ENCODE measurements at places on chromosomes 3 and 15.

DNA sequence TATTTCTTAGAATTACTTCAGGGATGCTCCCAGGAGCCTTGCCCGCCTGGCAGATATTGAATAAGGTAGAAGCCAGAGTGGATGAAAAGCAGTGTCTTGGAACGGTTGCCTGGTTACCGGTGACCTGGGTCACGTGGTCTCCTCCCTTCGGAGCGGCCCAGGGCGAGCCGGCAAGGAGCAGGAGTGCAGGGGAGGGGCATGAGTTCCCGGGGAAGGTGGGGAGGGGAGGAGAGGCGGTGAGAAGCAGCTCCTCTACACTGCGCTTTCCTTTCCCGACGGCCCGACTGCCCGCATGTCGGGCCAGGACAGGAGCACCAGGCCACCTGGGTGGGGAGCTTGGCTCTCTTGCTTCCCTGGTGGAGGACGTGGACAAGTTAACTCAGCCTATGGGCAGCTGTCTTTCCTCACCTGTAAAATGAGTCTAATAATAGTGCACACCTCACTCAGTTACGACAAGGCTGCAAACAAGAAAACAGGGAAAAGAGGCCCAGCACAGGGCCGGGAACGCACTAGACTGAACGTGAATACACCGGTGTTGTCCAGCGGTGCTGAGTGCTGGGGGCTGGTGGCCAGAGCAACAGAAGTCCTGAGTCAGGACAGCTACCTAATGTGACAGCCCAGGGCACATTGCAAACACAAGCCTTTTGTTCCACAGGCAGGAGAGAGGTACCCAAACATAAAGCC, 198.3 kb downstream of the ADAMTS9 start:
- no peak for DNase-seq

DNA sequence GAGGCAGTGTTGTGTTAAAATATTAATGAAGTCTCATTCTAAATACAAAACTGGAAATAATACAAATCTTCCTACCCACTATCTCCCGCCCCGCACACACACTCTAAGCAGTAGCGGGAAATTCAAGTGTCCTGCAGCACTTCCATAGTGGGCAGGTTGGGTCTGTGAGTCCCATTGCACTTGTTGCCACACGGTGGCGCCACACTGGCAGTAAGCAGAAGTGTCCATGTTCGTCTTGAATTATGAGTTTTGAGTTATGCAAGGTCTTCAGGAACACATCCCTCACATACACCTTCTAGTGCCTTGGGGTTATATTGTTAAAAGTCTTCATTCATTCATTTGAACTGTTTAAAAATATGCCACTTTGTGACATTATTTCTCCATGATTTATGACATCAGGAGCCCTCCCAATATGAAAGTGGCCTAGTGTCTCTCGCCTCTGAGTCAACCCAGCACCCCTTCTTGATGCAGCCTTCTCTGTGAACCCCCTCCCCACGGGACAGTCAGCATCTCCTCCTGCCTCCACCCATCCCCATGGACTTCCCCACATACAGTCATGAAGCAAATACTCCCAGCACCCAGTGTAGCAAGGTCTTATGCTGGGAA, 17.6 kb upstream of the CCDC174 start:
- DNase-seq, result no peak

- no peak for DNase-seq
Observed at GRCh38 chr3:46705022-46705530, 3.9 kb downstream of the TMIE start.

DNA sequence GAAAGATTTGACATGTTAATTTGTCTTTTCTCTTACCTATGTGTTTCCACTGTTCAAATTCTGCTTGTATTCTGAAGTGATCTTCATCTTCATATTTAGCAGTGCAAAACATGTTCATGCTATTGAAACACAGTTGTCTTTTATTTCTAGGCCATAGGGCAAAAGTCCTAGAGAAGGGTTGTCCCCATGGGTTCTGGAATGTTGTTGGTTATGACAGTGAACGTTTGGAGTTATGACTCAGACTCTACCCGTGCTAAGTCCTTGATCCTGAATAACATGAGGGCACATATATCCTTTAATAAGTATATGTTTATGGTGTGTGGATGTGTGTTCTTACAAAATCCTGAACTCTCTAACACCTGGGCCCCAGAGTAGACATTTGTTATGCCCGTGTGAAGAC, 23.0 kb upstream of the ARPP21 start:
- peak; percentile 7 for DNase-seq

DNA sequence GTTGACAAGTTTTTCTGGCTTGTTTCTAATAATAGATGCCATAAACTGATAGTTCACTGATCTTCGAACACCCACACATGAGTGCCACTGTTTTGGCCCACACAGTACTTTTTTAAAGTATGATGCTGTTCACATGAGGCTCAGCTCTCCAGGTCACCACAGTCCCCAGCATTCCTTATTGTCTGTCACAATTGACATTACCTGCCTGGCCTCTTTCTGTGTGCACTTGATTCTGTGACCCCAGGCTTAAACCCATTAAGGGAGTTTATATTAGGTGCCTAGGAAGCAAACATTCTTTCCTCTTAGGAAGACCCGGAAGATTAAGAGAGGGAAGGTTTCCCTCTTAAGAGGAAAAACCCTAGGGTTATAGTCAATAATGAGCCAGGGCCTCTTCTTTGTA, 24.2 kb upstream of the LRRFIP2 start:
- no peak for DNase-seq

DNA sequence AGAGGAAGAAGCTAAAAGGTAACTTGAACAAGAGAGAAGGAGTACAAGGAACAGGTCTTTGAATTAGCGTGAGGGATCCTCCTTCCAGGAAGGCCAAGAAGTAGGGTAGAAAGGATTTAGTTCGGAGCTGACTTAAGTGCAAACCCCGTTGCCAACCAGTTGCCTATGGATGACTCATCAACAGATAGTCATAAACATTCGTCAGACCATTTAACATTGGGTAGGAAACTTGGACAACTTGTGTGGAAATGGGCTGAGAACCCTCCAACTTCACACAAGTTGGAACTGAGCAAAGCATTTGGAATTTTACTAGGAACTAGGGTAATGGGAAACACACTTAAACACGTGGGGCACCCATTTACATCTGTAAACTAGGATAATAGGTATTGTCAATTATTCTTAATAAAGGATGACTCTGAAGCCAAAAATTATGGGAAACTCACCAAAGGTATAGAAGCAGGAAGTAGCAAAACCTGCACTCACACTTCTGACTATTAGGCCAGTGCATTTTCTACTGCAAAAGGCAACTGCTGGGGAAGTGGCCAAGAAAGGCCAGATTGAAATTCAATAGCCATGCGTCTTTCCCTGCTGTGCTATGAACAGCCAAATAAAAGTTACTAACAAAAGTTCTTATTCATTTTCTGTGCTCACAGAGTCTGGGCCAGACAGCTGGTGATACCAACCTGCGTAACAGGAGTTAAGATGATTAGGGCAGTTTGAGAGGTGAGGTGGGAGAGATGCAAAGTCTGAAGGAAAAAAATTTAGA, 174.5 kb upstream of the TMC3 start:
- no peak for DNase-seq

- no peak for DNase-seq
Observed at GRCh38 chr3:107110596-107111305, 266.5 kb upstream of the CCDC54 start.

- DNase-seq, result no peak
Observed at GRCh38 chr3:192655628-192656027, 71.7 kb downstream of the FGF12 start.

GRCh38 chr3:166688665-166689064, 691.4 kb downstream of the ZBBX start:
- DNase-seq, result no peak

DNA sequence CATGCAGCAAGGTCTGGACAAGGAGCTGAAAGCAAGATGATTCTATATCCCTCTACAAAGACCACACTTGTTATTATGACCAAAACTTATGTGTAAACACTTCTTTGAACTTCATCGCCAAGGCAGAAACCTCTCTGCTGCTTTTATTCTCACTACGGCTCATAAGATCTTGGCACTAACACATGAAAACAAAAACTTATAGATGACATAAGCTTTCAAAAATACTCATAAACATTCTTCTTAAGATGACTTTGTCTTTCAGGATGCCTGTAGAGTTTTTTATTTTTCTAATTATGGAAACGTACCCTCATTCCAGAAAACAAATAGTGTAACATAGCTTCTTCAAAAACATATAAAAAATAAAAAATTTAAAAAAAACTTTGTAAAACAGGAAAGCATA, 12.5 kb upstream of the C15orf61 start:
- no peak for DNase-seq

DNA sequence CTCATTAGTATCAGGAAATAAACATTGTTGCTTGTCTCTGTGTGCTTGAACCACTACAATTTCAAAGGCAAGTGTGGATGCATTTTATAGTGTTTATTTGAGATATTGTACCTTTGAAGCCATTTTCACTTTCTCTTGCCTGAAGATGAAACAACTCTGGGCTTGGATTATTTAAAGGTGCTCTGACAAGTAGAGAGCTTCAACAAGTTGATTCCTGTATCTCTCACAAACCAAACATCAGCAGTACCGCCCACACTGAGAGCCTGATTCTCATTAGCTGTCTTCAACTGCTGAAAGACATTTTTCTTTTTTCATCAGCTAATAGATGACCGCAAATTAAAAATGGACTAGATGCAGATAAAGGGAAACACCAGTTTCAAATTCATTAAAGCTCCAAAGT, 806 bp upstream of the CERS3 start:
- DNase-seq, result no peak

DNA sequence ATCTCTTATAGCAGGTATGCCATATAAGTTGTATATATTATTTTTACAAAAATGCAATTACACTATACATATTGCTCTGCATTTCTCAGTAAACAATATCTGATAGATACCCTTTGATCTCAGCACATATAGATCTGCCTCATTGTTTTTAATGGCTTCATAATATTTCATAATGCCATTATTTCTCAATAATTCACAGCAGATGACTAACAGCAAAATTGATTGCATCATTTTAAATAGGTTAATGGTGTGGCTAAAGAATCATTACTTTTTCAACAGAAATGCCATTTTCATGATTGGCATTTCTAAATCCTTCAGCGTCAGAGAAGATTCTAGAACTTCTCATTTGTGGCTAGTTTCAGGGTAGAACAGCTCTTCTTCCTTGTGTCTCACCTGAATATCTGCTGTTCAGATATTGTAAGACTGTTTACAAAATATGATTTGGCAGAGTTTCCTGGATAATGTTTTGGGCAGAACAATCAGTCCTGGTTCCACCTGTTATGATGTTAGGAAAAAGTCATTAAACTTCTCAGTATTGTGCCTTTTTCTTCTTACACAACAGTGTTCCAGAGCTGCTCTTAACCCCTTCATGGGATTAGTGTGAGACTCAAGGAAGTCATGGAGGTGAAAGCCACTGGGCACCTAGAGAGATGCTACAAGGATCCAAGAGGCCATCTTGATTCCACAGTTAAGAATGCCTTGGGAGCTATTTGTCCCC, 397.6 kb upstream of the THBS1 start:
- DNase-seq, result no peak

GRCh38 chr3:188270423-188270972, 116.5 kb downstream of the LPP start:
- DNase-seq, result peak; percentile 84

DNA sequence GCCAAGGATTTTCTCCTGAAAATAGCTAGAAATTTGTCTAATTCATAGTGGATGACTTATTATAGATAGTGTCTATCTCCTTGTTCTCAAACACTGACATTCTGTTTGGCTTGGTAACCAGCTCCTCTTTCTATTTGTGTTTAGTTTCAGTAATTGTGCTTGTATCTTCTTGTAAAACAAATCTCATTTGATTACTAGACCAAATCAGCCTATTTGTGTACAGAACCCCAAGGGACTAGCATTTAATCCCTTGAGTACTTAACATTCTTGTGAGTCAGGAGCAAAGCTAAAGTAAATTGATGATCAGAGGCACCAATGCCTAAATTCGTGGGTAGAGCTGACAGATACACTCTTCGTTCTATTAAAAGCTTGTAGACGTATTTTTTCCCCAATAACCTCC, 306.5 kb upstream of the SLITRK3 start:
- DNase-seq, result no peak

- no peak for DNase-seq
Observed at GRCh38 chr3:5757213-5757804, 569.8 kb downstream of the EDEM1 start.

GRCh38 chr15:66698971-66699370, 3.1 kb upstream of the SMAD6 start:
- no peak for DNase-seq

DNA sequence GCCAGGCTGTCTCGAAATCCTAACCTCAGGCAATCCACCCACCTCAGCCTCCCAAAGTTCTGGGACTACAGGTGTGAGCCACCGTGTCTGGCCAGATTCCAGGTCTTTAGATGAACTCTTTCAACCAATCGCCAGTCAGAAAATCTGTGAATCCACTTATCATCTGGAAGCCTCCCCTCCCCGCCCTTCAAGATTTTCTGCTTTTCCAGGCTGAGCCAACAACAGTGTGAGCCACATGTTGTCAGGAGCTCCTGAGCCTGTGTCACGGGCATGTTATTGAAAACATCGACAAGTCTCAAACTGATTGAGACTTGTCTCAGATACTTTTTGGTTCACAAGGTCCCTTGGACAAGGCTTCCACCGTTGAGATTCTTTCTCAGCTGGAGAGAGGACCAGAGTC, 52.0 kb upstream of the TRPM1 start:
- DNase-seq, result no peak

DNA sequence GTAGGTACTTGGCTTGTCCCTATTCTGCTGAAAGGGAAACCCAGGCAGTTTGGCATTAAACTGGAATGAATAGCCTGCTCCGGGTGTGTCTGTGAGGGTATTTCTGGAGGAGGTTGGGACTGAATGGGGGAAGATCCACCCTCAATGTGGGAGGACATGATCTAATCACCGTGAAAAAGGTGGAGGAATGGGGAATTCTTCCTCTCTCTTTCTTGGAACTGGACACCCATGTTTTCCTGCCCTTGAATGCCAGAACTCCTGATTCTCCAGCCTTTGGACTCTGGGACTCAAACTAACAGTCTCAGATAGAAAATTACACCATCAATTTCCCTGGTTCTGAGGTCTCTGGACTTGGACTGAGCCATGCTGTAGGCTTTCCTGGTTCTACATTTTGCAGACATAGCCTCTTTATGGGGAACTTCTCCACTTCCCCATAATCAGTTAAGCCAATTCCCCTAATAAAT, 391.7 kb downstream of the EDEM1 start:
- no peak for DNase-seq

GRCh38 chr3:190366133-190366532, 21.8 kb upstream of the CLDN16 start:
- no peak for DNase-seq

DNA sequence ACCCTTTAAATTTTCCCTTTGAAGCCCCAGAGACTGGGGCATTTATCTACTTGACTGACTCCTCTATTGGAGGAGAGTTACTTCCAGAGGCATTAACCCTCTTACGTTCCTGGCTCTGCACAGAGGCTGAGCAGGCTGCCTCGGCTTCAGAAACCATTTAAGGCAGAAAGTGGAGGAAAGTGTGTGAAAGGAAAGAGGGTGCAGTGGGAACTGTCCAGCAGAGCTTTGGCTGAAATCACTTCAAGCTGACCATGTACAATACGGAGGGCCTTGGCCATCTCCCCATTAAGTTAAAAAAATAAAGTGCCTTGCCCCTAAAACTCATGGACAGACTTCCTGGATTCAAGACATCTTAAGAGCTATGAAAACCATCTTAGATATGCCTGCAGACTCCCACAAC, 238.7 kb downstream of the SV2B start:
- no peak for DNase-seq

GRCh38 chr3:128547368-128547987, 54.5 kb upstream of the GATA2 start:
- DNase-seq, result no peak

All from epithelial cell of proximal tubule (primary cell).